ENCODE measurements at places on chromosomes 12 and 14.

DNA sequence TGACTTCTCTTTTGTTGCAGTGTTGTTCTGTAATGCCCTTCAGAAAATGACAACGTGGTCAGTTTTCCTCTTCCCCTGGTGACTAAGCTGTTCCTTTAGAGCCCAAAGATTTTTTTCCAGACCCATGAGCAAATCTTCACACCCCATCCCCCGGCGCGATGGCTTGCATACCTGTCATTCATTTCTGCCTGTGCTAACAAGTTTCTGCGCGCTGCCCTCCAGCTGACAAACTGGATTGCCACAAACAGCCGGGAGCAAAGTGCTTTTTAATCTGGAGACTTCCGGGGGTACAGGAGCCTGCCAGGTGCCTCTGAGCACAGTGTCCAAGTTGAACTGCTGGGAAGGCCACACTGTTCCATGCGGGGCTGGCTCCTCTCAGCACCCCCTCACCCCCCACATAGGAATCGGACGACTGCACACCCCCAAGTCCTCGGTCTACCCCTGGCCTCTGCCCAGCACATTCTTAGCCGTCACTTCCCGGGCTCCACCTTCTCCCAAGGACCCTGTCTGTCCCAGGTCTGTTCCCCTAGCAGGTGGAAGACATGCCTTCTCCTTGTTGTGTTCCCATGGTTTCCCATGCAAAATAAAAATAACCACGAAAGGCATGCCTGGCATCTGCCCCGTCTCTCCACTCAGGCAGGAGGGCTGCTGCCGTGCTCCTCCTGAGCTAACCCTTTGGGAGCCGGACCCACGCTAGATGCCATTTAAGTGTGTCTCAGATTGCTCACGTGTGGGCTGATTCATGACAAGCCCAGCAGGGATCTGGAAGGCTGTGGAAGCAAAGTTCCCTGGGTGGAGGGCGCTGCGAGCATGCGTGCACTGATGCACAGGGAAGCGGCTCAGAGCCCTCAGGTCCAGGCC lies 14.1 kb downstream of the RILPL1 start:
- DNase-seq, result no peak

GRCh38 chr12:68331500-68331868 lies 678 bp downstream of the MDM1 start:
- no peak for DNase-seq

DNA sequence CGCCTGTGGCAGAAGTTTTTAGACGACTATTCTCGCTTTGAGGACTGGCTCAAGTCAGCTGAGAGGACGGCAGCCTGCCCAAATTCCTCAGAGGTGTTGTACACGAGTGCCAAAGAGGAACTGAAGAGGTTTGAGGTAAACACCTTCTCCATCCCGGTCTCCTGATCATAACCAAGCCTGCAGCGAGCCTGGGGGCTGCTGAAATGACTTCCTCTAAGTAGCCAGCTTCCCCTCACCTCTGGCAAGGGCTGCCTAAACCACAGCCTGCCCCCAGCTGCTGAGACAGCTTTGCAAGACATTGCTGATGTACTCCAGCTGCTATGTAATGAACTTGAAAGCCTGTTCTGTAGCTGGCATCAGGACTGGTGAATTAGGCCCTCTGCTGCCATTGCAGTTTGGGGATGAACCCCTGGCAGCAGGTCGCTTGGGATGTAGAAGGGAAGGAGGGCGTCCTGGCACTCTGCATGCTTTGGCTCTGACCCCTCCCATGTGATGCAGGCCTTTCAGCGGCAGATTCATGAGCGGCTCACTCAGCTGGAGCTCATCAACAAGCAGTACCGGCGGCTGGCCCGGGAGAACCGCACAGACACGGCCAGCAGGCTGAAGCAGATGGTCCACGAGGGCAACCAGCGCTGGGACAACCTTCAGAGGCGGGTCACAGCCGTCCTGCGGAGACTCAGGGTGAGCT lies 84.6 kb downstream of the ESR2 start:
- DNase-seq, result peak; percentile 16

- no peak for DNase-seq
These were observed 143.4 kb upstream of the NAV3 start for GRCh38 chr12:77687321-77687720.

DNA sequence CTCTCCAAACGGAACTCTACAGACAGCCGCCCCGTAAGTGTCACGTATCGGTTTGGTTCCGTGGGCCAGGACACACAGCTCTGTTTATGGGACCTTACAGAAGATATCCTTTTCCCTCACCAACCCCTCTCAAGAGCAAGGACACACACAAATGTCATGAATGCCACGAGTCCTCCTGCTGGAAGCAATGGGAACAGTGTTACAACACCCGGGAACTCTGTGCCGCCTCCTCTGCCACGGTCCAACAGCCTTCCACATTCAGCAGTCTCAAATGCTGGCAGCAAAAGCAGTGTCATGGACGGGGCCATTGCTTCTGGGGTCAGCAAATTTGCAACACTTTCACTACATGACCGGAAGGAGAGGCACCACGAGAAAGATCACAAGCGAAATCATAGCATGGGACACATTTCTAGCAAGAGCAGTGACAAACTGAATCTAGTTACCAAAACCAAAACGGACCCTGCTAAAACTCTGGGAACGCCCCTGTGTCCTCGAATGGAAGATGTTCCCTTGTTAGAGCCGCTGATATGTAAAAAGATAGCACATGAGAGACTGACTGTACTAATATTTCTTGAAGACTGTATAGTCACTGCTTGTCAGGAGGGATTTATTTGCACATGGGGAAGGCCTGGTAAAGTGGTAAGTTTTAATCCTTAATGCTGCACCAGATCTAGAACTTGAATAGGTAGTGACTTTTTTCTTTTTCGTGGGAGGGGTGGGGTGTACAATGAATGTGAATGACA lies 69.7 kb downstream of the WDR20 start:
- no peak for DNase-seq

GRCh38 chr12:104407922-104408321 lies 48.8 kb upstream of the CHST11 start:
- DNase-seq, result no peak

DNA sequence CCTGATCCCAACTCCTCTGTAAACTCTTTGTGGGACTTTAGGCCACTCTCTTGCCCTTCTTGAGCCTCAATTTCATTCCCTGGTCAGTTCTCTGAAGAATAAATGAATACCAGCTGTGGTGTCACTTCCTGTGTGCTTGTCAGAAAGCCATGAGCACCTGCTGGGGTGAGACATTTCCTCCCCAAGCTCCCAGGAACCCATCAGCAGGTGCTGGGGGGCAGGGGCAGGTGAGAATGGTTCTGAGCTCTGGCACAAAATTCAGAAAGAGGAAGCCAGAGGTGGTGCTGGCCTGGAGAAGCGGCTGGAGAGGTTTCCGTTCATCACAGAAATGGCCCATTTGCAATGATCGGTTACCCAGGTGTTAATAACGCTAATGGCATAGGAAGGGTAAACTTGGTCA lies 14.9 kb downstream of the LHX5 start:
- no peak for DNase-seq

DNA sequence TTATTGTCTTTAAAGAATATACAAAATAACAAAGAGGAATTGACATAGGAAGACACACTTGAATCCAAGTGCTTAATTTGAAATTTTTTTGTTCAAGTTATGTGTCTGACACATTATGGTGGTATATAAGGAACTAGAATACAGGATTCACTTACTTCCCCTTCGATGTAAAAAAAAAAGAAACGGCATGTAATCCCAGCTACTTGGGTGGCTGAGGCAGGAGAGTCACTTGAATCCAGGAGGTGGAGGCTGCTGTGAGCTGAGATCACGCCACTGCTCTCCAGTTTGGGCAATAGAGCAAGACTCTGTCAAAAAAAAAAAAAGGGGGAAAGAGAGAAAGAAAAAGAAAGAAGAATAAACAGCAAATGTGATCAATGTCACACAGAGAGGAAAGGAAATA lies 8.9 kb downstream of the CLEC12A start:
- DNase-seq, result peak; percentile 13

DNA sequence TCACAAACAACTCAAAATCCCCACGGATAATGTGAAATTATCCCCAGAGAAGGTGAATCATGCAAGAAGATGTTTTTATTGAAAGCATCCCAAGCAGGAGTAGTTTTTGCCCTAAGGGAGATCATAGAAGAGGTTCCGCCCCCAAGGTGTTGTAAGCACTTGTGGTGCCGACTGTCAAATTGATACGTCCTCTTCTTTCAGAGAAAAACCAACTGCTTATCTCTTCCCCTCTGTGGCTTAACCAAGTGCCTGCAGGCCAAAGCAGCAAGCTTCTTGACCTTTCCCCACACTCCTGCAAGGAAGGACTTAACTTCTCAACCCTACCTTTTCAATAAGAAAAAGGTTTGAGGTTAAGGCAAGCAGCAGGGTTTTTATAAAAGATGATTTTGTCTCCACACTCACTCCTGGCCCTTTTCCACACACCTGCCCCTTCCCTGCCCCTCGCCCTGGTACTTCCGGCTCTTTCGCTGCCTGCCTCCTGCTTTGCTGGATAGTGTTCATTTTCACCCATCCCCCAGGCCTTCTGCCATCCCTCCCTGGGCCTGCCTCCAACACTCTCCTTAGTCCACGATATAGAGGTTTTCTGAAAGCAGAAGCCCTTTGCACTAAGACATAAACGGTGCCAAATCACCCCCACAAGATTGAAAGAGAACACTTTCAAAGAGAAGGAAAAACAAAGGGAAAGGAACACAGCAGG lies 114.5 kb downstream of the EGLN3 start:
- DNase-seq, result no peak

DNA sequence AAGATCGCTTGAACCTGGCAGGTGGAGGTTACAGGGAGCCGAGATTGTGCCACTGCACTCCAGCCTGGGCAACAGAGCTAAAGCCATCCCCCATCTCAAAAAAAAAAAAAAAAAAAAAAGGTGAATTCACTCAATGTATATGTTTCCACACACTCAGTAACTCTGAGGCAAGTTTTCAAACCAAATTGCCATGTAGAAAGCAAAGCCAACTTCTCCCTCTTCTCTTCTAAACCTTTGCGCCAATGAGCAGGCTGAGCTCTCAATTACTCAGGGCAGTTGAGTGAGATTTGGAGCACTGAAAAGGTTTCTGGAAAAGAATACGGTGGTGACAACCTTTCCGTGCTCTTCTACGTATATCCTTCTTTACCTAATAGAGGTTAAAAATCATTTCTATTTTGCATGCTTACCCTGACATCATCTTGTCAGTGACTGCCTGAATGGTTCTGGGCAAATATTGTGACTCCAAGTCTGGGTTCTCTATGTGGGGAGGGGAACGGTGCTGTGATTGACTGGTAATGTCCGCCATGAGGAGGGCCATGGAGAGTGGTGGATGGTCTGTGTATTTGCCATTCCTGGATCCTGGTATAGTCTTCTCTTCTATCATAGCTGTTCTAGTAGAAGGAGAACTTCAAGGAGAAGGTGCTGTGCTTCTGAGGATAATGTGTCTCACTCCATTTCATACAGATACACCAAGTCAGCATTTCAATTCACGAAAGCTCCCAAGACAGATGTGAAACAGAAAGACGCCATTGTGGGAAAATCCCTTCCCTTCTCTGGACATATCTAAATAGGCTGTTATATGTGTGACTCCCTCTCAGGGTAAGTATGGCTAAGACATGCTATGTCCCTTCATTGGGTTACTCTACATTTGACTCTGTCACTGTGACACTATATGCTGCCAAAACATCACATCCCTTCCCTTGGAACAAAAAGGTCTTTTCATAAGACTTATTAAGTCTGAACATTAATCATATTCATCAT lies 46.2 kb upstream of the MED13L start:
- DNase-seq, result no peak

- DNase-seq, result no peak
These were observed 7.5 kb upstream of the CLEC4E start for GRCh38 chr12:8548192-8548591.

GRCh38 chr12:112439769-112440168 lies 21.0 kb downstream of the PTPN11 start:
- DNase-seq, result no peak

- no peak for DNase-seq
These were observed 8.5 kb downstream of the CFAP54 start for GRCh38 chr12:96497855-96498254.

GRCh38 chr14:95157048-95157326 lies 342 bp downstream of the DICER1 start:
- no peak for DNase-seq

GRCh38 chr12:39329876-39330275 lies 113.0 kb downstream of the KIF21A start:
- no peak for DNase-seq

DNA sequence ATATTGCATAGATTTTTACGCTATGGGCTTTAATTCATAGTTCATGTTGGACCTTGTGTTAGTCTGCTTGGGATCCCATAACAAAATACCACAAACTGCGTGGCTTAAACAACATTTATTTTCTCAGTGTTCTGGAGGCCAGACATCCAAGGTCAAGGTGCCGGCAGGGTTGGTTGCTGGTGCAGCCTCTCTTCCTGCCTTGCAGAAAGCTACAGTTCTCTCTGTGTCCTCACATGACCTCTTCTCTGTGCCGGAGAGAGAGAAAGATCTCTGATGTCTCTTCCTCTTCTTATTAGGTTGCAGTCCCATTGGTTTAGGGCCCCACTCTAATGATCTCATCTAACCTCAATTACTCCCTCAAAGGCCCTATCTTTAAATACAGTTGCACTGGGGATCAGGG lies 170.5 kb downstream of the IPO8 start:
- peak; percentile 55 for DNase-seq

DNA sequence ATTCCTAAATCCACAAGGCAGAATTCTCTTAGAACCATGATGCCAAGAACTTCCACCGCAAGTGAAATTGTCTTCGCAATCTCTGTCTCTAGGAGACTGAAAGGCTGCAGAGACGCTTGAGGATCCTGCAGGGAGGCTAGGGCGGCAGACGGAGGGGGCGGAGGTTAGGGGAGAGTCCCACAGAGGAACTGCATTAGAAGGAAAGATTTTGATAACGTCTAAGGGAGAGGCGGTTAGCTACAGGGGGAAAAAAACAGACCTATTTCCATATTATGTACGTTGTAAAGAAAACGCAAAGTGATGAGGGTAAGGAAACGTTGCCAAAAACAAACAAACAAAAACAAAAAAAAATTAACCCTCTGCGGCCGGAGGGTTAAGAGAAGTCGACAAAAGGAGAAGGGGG lies 595 bp downstream of the KLHL28 start:
- peak; percentile 64 for DNase-seq

DNA sequence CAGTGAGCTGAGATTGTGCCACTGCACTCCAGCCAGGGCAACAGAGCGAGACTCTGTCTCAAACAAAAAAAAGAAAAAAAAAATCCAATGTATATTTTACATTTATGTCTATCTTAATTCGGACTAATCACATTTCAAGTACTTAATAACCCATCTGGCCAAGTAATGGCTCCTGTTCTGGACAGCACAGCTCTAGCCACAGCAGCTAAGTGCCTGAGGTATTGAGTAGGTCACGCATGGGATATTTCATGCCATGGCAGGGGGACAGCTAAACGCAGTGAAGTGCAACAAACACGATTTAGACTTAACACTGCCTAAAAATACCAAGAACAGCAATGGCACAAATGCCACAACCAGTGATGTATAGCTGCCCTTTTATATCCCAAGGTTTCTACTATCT lies 8.0 kb downstream of the BAZ1A start:
- DNase-seq, result no peak

DNA sequence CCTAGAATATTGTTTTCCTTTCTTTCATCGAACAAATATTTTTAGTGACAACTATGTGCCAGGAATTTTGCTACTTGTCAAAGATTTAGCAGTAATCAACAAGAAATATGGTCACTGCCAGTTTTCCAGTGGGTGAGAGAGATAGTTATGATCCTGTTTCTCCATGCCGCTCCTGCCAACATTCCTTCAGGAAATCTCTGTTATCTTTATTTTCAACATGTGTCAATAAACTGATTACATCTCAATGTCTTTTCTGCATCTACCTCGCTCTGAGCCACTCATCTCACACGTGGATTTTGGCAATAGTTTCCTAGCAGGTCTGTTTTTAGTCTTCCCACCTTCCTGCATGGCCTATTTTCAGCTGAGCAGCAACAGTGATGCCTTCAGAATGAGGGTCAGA lies 650.0 kb upstream of the STXBP6 start:
- no peak for DNase-seq
